ENCODE measurements at places on chromosomes 7 and 10.

GRCh38 chr10:110399965-110400933 is 95.5 kb upstream of the SMNDC1 start:
- peak overlapping the region; percentile 98 for H3K27ac ChIP-seq
- peaks cover 48% of the 10 kb centered on the region for H3K4me1 ChIP-seq
- DNase-seq: peak; percentile 9
- H3K27me3 ChIP-seq: no peaks in the 10 kb centered on the region

DNA sequence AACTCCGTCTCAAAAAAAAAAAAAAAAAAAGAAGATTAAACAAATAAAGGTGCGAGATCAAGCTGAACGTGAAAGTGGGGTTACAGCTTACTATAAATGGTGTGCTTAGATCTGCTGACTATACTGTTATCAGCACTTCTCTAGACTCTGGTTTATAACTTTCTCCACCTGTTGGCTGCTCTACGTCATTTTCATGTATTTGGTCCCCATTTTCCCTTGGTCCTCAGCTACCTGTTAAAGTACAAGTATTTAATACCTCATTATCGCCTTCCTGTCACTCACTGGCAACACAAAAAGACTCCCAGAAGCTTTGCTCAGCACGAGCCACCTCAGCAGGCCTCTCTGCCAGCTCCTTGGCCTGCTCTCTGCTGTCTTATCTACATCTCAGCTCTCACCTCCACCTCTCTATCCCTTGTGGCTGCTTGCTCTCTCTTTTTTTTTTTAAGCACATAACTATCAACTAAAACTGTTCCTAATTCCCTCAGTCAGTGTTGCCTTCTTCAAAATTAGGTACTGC is 95.0 kb downstream of the ARMH3 start:
- no peak overlapping the region for H3K4me3 ChIP-seq
- H3K36me3 ChIP-seq: 0 out of 2 replicates have a peak, but pooled peaks cover 6% of the 10 kb centered on the region
- no peak overlapping the region for H3K27ac ChIP-seq
- no peak for DNase-seq
- no peaks in the 10 kb centered on the region for H3K27me3 ChIP-seq

GRCh38 chr10:104317269-104317710 is 21.0 kb downstream of the ITPRIP start:
- H3K27ac ChIP-seq: peak overlapping the region; percentile 31
- no peak overlapping the region for H3K4me3 ChIP-seq
- peaks cover 16% of the 10 kb centered on the region for H3K4me1 ChIP-seq
- H3K27me3 ChIP-seq: no peaks in the 10 kb centered on the region
- H3K36me3 ChIP-seq: peaks cover 17% of the 10 kb centered on the region

DNA sequence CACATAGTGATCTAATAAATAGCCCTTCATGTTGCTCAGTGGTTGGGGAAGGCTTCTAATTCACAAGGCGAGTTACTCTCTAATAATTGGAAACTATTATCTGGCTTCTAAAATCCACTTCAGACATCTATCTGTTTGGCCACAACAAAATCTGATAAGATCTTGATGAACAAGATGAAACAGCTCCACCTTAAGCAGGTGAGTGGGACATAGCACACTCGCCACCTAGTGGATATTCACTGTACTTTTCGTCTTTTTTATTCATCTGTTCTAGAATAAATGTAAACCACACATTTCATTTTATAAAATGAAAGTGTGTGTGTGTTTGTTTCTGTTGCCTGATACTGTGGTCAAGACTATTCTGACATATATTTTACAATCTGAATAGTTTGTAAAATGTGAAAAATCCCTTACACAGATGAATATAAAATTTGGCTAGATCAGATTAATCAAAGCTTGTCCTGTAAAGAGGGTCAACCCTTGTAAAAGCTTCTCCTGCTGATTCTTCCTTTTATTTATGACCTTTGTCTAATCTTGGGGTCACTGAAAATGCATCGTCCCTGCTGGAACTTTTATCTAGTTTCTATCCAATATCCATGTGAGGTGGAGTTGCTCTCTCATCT is 26.5 kb upstream of the CNTNAP2 start:
- no peak overlapping the region for H3K4me3 ChIP-seq
- H3K27ac ChIP-seq: no peak overlapping the region
- H3K36me3 ChIP-seq: no peaks in the 10 kb centered on the region
- H3K4me1 ChIP-seq: no peaks in the 10 kb centered on the region

DNA sequence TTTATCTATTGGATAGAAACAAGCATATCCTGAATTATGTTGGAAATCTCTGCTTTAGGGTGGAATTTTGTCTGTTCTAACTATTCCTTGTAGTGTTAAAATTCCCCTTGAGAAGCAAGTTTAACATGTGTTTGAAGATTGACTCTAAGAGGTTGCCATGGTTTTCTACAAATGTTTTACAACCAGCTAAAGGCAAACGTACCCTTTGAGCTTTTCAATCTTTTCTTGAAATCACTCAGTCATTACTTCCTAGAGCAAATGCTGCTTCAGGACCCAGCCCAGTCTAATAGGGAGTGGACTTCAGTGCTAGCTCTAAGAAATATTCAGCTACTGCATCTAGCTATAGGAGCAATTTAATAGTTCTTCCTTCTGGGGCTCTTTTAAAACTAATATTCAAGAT is 118.8 kb upstream of the IFRD1 start:
- no peaks in the 10 kb centered on the region for H3K4me1 ChIP-seq
- H3K4me3 ChIP-seq: no peak overlapping the region
- DNase-seq: no peak
- no peaks in the 10 kb centered on the region for H3K36me3 ChIP-seq
- H3K27me3 ChIP-seq: no peaks in the 10 kb centered on the region

DNA sequence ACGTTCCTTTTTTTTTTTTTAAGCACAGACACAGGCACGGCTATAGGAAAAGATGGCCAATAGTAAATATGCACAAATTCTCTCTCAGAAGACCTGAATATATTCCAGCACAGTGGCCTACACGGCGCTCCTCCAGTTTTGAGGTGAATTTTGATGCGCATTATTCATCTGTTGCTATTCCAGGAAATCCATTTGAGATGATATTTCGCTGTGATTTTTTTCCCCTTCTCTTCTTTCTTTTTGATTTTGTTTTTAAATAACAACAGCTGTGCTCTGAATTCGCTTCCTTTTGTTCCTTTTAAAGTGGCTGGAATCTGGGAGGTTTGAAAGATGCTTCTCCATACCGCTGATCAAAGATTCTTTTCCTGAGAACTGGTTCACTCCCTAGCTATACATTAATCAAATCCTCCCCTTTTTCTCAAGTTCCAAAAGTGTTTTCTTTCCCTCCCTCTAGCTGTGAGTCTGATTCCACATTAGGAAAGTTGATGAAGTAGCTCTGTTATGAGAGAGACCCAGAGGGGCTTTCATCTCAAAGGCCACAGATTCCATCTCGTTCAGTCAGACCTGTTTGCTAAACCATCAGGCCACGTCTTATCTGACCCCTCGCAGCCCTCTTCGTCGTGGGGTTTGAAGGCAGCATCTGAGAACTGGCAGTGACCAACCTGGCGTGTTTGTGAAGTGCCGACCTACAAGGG is 602.7 kb upstream of the NRP1 start:
- no peak overlapping the region for H3K27ac ChIP-seq
- H3K36me3 ChIP-seq: no peaks in the 10 kb centered on the region
- no peaks in the 10 kb centered on the region for H3K27me3 ChIP-seq
- no peak overlapping the region for H3K4me3 ChIP-seq
- DNase-seq: no peak

- no peaks in the 10 kb centered on the region for H3K27me3 ChIP-seq
- H3K36me3 ChIP-seq: no peaks in the 10 kb centered on the region
- H3K27ac ChIP-seq: no peak overlapping the region
- H3K4me3 ChIP-seq: no peak overlapping the region
- DNase-seq: no peak
Measured at GRCh38 chr7:34946486-34946885, 90.8 kb downstream of the DPY19L1 start.

- H3K27ac ChIP-seq: no peak overlapping the region
- no peaks in the 10 kb centered on the region for H3K4me1 ChIP-seq
- no peak overlapping the region for H3K4me3 ChIP-seq
- H3K36me3 ChIP-seq: no peaks in the 10 kb centered on the region
- no peak for DNase-seq
- H3K27me3 ChIP-seq: no peaks in the 10 kb centered on the region
Measured at GRCh38 chr10:101414034-101414433, 60.1 kb downstream of the BTRC start.

GRCh38 chr10:44312401-44312800 is 72.5 kb downstream of the CXCL12 start:
- no peaks in the 10 kb centered on the region for H3K36me3 ChIP-seq
- no peak overlapping the region for H3K4me3 ChIP-seq
- H3K27me3 ChIP-seq: peaks cover 11% of the 10 kb centered on the region
- H3K4me1 ChIP-seq: no peaks in the 10 kb centered on the region
- H3K27ac ChIP-seq: no peak overlapping the region

DNA sequence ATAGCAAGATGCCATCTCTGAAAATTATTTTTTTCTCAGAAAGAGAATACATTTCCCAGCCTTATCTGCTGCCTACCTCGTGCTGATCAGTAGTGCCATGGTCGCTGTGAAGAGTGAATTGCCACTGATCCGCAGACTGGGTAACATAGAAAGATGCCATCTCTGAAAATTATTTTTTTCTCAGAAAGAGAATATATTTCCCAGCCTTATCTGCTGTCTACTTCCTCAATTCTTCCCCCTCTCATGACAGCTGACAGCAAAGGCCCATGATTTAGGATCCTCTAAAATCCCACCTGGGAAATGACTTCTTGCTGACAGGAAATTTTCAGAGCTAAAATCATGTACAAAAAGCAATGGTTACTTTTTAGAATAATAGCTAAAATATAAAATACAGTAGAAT is 92.5 kb upstream of the AHR start:
- no peaks in the 10 kb centered on the region for H3K36me3 ChIP-seq
- peaks cover 27% of the 10 kb centered on the region for H3K4me1 ChIP-seq
- no peak for DNase-seq
- peak overlapping the region; percentile 97 for H3K27ac ChIP-seq
- no peak overlapping the region for H3K4me3 ChIP-seq

GRCh38 chr10:1620803-1621202 is 116.5 kb downstream of the ADARB2 start:
- no peaks in the 10 kb centered on the region for H3K27me3 ChIP-seq
- H3K36me3 ChIP-seq: no peaks in the 10 kb centered on the region
- no peak overlapping the region for H3K27ac ChIP-seq
- no peak for DNase-seq

DNA sequence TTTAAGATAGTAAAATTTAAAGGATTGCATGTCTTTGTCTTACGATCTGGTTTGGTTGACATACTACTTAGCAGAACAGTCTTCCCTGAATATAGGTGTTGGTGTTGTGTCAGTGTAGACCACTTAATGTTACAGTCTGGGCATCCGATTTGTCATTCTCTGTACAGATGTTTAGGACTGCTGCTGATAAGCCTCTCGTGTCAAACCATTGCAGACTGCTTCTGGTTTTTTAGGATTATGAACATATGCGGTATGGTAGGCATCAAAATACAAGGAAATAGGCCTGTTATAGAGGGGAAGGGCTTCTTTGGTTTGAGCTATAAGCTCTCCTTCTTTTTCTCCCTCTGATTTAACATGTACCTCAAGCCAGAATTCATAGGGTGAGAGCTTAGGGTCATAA is 7.4 kb downstream of the CYP3A43 start:
- no peak for DNase-seq
- H3K4me1 ChIP-seq: 0 out of 2 replicates have a peak, but pooled peaks cover 4% of the 10 kb centered on the region
- H3K36me3 ChIP-seq: no peaks in the 10 kb centered on the region
- no peak overlapping the region for H3K4me3 ChIP-seq
- H3K27me3 ChIP-seq: peaks cover 19% of the 10 kb centered on the region
- H3K27ac ChIP-seq: no peak overlapping the region

GRCh38 chr10:120490288-120490687 is 33.3 kb downstream of the PLPP4 start:
- H3K4me1 ChIP-seq: no peaks in the 10 kb centered on the region
- no peak overlapping the region for H3K4me3 ChIP-seq
- no peaks in the 10 kb centered on the region for H3K36me3 ChIP-seq
- H3K27me3 ChIP-seq: no peaks in the 10 kb centered on the region
- no peak for DNase-seq
- no peak overlapping the region for H3K27ac ChIP-seq

DNA sequence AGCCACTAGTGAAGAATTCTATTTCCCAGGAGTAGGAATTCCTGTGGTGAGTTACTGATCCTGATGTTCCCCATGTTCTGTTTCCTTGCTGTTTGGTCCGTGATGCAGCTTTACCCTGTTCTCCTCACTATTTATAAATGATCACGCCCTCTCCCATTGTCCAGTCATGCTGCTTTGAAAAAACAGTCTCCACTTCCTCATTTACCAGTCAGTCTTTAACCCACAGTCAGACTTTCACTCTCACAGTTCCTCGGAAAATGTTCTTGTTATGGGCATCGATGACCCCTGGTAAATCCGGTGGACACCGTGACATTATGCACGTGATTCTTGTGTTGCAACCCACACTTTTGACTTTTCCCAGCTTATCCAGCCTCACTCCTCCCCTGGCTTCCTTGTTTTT is 14.4 kb downstream of the SCIN start:
- no peak for DNase-seq
- H3K4me1 ChIP-seq: peaks cover 16% of the 10 kb centered on the region
- H3K27ac ChIP-seq: no peak overlapping the region
- H3K4me3 ChIP-seq: no peak overlapping the region
- H3K27me3 ChIP-seq: no peaks in the 10 kb centered on the region

GRCh38 chr10:30869566-30869965 is 162.1 kb downstream of the ZNF438 start:
- no peaks in the 10 kb centered on the region for H3K36me3 ChIP-seq
- H3K27ac ChIP-seq: no peak overlapping the region
- DNase-seq: no peak
- H3K27me3 ChIP-seq: no peaks in the 10 kb centered on the region
- H3K4me3 ChIP-seq: no peak overlapping the region
- H3K4me1 ChIP-seq: no peaks in the 10 kb centered on the region

- no peak overlapping the region for H3K27ac ChIP-seq
- H3K4me3 ChIP-seq: no peak overlapping the region
- peak; percentile 62 for DNase-seq
- H3K36me3 ChIP-seq: no peaks in the 10 kb centered on the region
- peaks cover 6% of the 10 kb centered on the region for H3K4me1 ChIP-seq
Measured at GRCh38 chr10:52379287-52379686, 65.2 kb downstream of the DKK1 start.
